A549 treated with DMSO at 1 μM for 4 hours (cell line): ENCODE measurements at places on chromosomes 12 and 14. TPM values are rescaled to one million over a fixed set of nuclear protein-coding genes. Genes with fewer than 3 reads are reported as not detected.

The C14orf132 gene
- total RNA-seq, result 4.0 to 6.2 TPM (median 5.2 TPM) in 5 replicates

The MGP gene
- 0.15 TPM in 1 of 5 replicates, not detected in the others for total RNA-seq

The SSTR1 gene
- not detected in 5 replicates for total RNA-seq

The SERPINA12 gene
- total RNA-seq, result not detected in 5 replicates

The ENDOU gene
- total RNA-seq, result not detected in 5 replicates

The USP15 gene
- 28.5 to 37.6 TPM (median 32.9 TPM) in 5 replicates for total RNA-seq

The DNAI7 gene
- 0.09 to 0.46 TPM (median 0.20 TPM) in 5 replicates for total RNA-seq

The FOXM1 gene
- total RNA-seq, result 87.0 to 106 TPM (median 99.3 TPM) in 5 replicates

The MYF6 gene
- total RNA-seq, result not detected in 5 replicates

The GLIPR1L1 gene
- not detected in 5 replicates for total RNA-seq

The MARK3 gene
- 60.1 to 64.8 TPM (median 62.4 TPM) in 5 replicates for total RNA-seq

The SLC41A2 gene
- total RNA-seq, result 18.1 to 29.5 TPM (median 25.0 TPM) in 5 replicates

The CBX5 gene
- 24.2 to 34.7 TPM (median 30.7 TPM) in 5 replicates for total RNA-seq

The PRKD1 gene
- 2.0 to 3.0 TPM (median 2.6 TPM) in 5 replicates for total RNA-seq

The PRB2 gene
- not detected in 5 replicates for total RNA-seq

The OR4E2 gene
- not detected in 5 replicates for total RNA-seq

The OAS1 gene
- total RNA-seq, result 43.4 to 72.2 TPM (median 61.4 TPM) in 5 replicates

The HOXC9 gene
- total RNA-seq, result 7.6 to 12.5 TPM (median 11.6 TPM) in 5 replicates

The PLCZ1 gene
- not detected in 5 replicates for total RNA-seq

The TAS2R46 gene
- total RNA-seq, result 0.11 TPM in 1 of 5 replicates, not detected in the others

The SERPINA1 gene
- 0.37 to 0.92 TPM (median 0.63 TPM) in 5 replicates for total RNA-seq

The ACOT6 gene
- not detected in 5 replicates for total RNA-seq

The ACOT4 gene
- 1.4 to 2.2 TPM (median 2.1 TPM) in 5 replicates for total RNA-seq

The RPL36AL gene
- total RNA-seq, result 413 to 551 TPM (median 426 TPM) in 5 replicates

The RNASE7 gene
- total RNA-seq, result not detected in 5 replicates

The GYS2 gene
- not detected in 5 replicates for total RNA-seq

The KRT3 gene
- total RNA-seq, result 0.05 to 0.07 TPM (median 0.05 TPM) in 3 of 5 replicates, not detected in the others

The SMCO2 gene
- 0.17 to 0.44 TPM (median 0.36 TPM) in 3 of 5 replicates, not detected in the others for total RNA-seq

The MYF5 gene
- not detected in 5 replicates for total RNA-seq

The ADAM21 gene
- total RNA-seq, result 0.06 TPM in 2 of 5 replicates, not detected in the others

The SPIC gene
- not detected in 5 replicates for total RNA-seq

The AKAP5 gene
- 0.42 to 0.52 TPM (median 0.45 TPM) in 5 replicates for total RNA-seq

The VWF gene
- 0.14 to 0.46 TPM (median 0.26 TPM) in 5 replicates for total RNA-seq

The BDKRB2 gene
- 3.2 to 6.6 TPM (median 5.9 TPM) in 5 replicates for total RNA-seq

The ATG14 gene
- 5.3 to 6.7 TPM (median 5.8 TPM) in 5 replicates for total RNA-seq

The ARL1 gene
- total RNA-seq, result 55.9 to 72.7 TPM (median 65.9 TPM) in 5 replicates

The TAS2R42 gene
- total RNA-seq, result not detected in 5 replicates

The CD163L1 gene
- total RNA-seq, result 0.42 to 0.91 TPM (median 0.52 TPM) in 5 replicates

The DCN gene
- total RNA-seq, result not detected in 5 replicates

The TMEM132C gene
- total RNA-seq, result not detected in 5 replicates

The ANO2 gene
- total RNA-seq, result 0.11 TPM in 1 of 5 replicates, not detected in the others

The RERGL gene
- not detected in 5 replicates for total RNA-seq

The RAPGEF3 gene
- total RNA-seq, result 0.43 to 1.2 TPM (median 0.80 TPM) in 5 replicates

The WNT5B gene
- total RNA-seq, result 1.7 to 2.7 TPM (median 2.0 TPM) in 5 replicates
